ENCODE measurements at places on chromosomes 16 and 17.

GRCh38 chr17:48641541-48642058, 15.4 kb upstream of the HOXB9 start:
- DNase-seq, result no peak

GRCh38 chr17:82232322-82232820, 3.5 kb downstream of the SLC16A3 start:
- no peak for DNase-seq

- DNase-seq, result peak; percentile 29
Measured at GRCh38 chr17:8019665-8020650, 17.5 kb downstream of the GUCY2D start.

DNA sequence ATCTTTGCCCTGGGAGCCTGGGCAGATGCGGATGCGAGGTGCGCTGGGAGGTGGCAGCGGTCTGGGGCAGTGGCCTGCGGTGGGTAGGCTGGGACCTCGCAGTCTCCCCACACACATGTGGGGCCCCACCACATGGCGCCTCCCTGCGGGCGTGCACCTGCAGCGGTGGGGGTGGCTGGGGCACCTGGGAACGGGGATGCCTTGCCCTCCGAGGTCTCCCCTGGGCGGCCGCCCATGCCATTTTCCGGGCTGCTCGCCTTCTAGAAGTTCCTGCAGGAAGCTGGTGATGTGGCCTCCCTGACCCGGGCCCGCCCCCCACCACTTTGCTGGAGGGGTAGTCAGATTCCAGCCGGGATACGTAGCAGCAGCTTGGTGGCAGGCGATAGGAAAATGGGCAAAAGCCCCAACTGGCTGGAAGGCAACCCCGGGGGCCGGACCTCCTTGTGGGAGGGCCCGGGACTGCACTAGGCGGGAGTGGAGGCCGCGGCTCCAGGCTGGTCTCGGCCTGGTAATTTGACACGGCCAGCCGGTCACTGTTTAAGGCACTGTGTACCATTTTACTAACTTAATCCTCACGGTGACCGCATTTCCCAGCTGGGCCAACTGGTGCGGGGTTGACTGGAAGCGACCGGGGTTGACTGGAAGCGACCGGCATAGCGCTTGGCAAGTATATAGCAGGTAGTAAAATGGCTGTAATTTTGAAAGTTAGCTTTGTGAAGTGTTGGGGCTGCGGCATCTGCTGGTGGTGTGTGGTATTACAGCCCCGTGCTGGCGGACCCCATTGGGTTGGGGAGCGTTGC, 38.5 kb downstream of the IGF2BP1 start:
- peak; percentile 77 for DNase-seq

- peak; percentile 54 for DNase-seq
Measured at GRCh38 chr17:41734139-41734948, at the start of gene HAP1. TSS of gene HAP1 (minus strand) at chr17:41734643. CDS start at chr17:41734634, 9 bp downstream.

DNA sequence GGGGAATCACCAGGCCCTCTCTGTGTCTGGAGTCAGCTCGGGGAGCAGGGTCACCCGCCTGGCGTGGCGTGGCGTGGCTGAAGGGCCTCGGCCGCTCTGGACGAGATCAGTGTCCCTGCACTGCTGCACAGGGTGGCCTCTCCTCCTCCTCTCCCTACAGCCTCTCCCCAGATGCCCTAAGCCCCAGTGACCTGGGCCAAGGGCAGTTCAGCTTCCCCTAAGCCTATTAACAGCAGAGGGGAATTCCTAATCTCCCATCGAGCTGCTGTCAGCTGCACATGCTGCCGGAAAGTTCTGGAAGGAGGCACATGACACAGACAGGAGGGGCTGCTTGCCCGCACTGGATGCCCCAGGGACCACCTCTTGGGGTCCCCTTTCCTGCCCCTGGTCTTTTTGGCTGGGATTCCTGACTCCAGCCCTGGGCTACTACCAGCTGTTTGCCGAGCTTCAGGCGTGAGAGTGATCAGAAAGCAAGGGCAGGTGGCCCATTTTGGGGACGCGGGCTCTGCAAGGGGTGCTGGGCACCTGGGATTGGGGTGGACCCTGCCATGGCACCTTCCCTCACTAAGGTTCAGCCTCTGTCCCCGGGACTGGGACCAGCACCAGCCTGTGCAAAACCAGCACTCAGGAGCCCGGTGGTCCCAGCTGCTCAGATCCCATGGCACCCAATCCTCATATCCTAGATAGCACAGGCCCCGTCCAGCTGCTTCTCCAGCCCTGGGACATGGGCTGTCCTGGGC, 794 bp downstream of the PDE6G start:
- no peak for DNase-seq

GRCh38 chr17:6346986-6347385, 87.9 kb downstream of the AIPL1 start:
- no peak for DNase-seq

DNA sequence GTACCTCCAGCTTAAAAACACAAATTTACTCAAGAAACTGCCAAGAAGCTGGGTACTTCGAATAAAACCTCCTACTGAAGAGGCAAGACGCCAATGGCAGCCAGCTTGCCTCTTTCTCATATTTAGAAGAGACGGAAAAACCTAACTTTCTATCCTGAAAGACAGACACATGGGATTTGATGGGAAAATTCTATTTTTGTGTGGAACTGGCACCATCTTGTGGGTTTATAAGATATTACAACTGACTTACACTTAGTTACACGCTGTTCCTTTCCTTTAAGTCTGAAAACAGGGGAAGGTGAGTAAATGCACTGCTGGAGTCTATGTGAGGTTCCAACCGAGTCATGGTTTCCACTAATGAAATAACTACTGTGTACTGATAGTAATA, 10.3 kb downstream of the ZNF18 start:
- peak; percentile 43 for DNase-seq

GRCh38 chr17:7515911-7516610, 31.9 kb downstream of the POLR2A start:
- DNase-seq, result no peak

GRCh38 chr17:51685287-51685909, 425.1 kb downstream of the UTP18 start:
- DNase-seq, result no peak

- DNase-seq, result no peak
Measured at GRCh38 chr17:27454089-27454488, 2.2 kb upstream of the KSR1 start.

DNA sequence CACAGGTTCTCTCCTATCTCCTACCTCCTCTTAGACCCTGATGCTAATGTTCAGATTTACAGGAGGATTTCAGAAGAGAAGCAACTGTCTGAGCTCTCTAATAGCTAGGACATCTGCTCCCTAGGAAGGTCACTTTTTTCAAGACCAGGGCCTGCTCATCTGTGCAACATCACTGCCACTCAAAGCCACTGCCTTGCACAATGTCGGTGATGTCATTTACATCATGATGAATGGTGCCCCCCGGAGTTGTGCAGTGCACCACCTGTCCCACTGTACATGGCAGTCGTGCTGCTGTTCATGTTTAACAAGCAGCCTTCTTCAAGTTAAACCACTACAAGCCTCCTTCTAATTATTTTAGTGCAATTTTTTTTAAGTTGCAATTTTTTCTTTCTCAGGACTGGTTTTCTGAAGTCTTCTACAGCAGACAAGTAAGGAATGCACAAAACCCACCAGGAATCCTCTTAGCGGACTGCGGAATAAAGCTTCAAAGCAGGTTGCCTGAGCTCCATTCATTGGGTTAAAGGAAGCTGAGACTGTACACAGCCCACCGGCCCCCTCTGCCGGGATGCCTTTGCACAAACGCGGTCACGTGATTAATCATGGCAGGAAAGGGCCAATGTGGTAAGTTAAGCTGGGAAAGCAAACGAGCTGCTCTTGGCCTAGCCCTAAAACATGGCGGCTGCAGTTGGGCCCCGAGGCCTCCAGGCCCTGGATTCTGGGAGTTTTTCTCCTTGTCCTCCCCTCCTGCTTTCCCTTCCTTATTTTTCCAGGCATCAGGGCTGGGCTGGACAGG, 74.1 kb downstream of the MYH11 start:
- no peak for DNase-seq

GRCh38 chr17:5237541-5238016, 2.9 kb upstream of the SCIMP start:
- no peak for DNase-seq

- no peak for DNase-seq
Measured at GRCh38 chr17:29138971-29139691, 41.1 kb downstream of the MYO18A start.

GRCh38 chr17:73121506-73121905, 29.0 kb upstream of the SLC39A11 start:
- no peak for DNase-seq

DNA sequence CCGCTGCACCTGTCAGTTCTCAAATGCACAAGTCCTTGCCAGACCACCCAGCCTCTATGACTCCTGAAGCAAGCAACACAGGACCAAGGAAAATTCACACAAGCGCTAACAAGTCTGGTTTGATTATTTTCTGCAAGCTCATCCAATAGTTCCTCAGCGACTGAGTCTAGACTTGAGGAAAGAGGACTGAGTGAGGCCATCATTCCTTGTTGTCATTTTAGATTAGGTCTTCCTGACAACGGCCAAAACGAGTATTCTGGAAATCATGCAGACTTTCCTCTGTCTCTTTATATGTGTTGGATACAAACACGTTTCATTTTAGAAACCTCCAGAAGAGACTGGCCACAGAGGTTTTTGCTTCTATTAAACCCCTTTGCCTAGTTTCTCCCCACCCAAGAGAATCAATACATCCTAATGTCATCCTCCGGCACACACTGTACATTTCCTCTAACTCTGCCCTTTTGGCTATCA, 561 bp downstream of the CCDC47 start:
- DNase-seq, result peak; percentile 43

All from right forelimb (tissue), 1 donor.